ENCODE measurements at places on chromosomes 11 and 22. TPM values are rescaled to one million over a fixed set of nuclear protein-coding genes. Genes with fewer than 3 reads are reported as not detected.

GRCh38 chr22:27170491-27170890 is 513.1 kb downstream of the MIAT start:
- H3K4me1 ChIP-seq, result no peaks in the 10 kb centered on the region
- no peaks in the 10 kb centered on the region for H3K27me3 ChIP-seq
- H3K4me3 ChIP-seq, result no peak overlapping the region
- no peaks in the 10 kb centered on the region for H3K36me3 ChIP-seq
- no peak for DNase-seq

MRPL11 gene
- 34.6 TPM for total RNA-seq

ARHGAP32 gene
- total RNA-seq, result 27.4 TPM

- no peak for DNase-seq
- H3K27ac ChIP-seq, result no peak overlapping the region
- no peaks in the 10 kb centered on the region for H3K4me1 ChIP-seq
- H3K27me3 ChIP-seq, result no peaks in the 10 kb centered on the region
Measured at GRCh38 chr11:75955443-75955842, 140.4 kb downstream of the UVRAG start.

IFITM10 gene
- 10.7 TPM for total RNA-seq

GRCh38 chr11:117868088-117868487 is 8.4 kb downstream of the FXYD6 start:
- no peak overlapping the region for H3K27ac ChIP-seq
- no peaks in the 10 kb centered on the region for H3K27me3 ChIP-seq
- no peak overlapping the region for H3K4me3 ChIP-seq

- no peak overlapping the region for H3K27ac ChIP-seq
- H3K36me3 ChIP-seq, result no peaks in the 10 kb centered on the region
- no peaks in the 10 kb centered on the region for H3K4me1 ChIP-seq
- DNase-seq, result no peak
Measured at GRCh38 chr11:70103256-70103975, 25.3 kb downstream of the ANO1 start.

CSNK2A3 gene
- total RNA-seq, result 18.9 TPM

DNA sequence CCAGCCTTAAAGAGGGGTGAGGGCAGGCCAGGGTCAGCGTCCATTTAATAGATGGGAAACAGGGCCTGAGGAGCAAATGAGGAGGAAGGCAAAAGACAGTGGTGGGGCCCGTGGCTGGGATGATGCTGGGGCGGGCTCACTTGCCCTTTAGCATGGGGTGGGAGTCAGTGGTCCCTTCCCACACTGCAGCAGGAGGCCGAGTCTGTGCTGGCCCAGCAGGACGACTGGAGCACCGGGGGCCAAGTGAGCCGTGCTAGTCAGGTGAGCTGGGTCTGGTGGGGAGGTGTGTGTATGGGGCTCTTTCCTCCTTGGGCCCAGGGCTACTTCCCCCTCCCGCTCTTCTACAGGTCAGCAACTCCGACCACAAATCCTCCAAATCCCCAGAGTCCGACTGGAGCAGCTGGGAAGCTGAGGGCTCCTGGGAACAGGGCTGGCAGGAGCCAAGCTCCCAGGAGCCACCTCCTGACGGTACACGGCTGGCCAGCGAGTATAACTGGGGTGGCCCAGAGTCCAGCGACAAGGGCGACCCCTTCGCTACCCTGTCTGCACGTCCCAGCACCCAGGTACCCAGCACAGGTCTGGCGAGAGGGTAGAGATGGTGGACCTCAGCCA is 12.8 kb downstream of the SCYL1 start:
- H3K27me3 ChIP-seq, result no peaks in the 10 kb centered on the region
- DNase-seq, result no peak
- no peak overlapping the region for H3K27ac ChIP-seq
- H3K4me1 ChIP-seq, result peaks cover 18% of the 10 kb centered on the region
- no peak overlapping the region for H3K4me3 ChIP-seq

DNA sequence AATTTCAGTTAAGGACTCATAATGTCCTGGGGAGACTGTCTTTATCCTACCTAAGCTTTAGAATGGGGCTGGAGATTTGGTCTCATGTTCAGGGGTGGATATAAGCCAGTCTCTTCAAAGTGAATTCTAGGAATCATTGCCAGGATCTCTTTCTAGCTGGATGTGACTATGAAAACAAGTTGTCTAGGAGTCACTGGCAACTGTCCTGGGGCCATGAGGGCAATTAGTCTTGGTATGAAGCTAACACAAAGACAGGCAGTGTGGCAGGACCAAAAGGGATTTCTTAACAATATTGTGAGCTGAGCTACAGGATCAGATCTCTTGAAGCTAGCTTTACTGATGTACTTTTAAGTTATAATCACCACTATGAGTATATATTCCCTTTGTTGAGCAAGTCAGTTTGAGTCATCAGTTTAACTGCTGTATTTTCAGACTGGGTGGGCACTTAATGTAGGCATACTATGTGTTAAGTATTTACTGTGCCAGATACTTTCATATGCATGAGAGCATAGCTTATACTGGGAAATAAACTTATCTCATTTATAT is 390.0 kb upstream of the CCDC90B start:
- no peaks in the 10 kb centered on the region for H3K4me1 ChIP-seq
- no peak overlapping the region for H3K27ac ChIP-seq
- H3K4me3 ChIP-seq, result no peak overlapping the region
- no peak for DNase-seq
- no peaks in the 10 kb centered on the region for H3K27me3 ChIP-seq

SYT8 gene
- 25.6 TPM for total RNA-seq

ANO3 gene
- 0.52 TPM for total RNA-seq

DNA sequence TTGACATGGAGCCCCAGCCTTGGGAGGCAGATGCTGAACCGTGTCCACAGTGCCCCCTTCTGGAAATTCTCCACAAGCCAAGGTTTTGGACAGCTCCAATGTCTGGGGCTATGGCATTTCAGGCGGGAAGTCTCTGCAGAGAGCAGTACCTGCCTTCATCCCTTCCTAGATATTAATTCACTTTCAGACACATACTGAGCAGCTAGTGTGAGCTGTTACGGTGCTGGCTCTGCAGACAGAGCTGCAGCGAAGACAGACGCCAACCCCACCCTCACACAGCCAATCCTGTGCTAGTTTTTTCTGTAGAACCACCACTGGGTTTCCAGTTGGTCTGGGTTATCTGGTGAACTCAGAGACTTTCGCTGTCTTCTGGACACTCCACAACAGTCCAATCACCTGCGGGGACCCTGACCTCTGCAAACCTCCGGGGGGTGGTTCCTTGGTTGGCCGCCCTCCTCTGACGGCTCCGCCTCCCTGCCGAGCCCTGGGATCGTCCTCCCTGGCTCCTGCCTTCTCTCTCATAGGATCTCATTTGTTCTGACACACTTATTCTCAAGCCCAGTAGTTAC is 9.1 kb downstream of the LMF2 start:
- H3K4me3 ChIP-seq, result no peak overlapping the region
- H3K4me1 ChIP-seq, result peaks cover 8% of the 10 kb centered on the region
- peak; percentile 75 for DNase-seq
- H3K36me3 ChIP-seq, result peaks cover 12% of the 10 kb centered on the region

C1QTNF5 gene
- 23.4 TPM for total RNA-seq

TREH gene
- total RNA-seq, result 0.89 TPM

BTG4 gene
- total RNA-seq, result not detected

DNA sequence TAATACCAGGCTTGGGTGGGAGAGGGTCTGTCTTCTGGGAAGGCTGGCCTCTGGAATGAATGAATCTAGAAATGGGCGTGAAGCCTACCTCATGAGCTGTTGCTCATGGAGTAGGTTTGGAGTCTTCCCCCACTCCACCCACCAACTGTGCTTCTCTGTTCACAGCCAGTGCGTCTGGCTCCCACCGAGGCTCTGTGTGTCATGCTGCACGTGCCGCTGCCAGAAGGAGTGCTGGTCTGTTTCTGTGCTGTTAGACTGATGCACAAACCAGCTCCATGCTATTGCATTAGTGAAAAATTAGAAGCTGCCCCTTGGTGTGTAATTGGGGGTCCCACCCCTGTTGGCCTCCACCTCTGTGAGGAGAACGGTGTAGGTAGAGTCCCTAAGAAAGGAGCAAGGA is 132.3 kb upstream of the PARVA start:
- DNase-seq, result no peak
- peaks cover 51% of the 10 kb centered on the region for H3K4me1 ChIP-seq
- no peaks in the 10 kb centered on the region for H3K27me3 ChIP-seq

DNA sequence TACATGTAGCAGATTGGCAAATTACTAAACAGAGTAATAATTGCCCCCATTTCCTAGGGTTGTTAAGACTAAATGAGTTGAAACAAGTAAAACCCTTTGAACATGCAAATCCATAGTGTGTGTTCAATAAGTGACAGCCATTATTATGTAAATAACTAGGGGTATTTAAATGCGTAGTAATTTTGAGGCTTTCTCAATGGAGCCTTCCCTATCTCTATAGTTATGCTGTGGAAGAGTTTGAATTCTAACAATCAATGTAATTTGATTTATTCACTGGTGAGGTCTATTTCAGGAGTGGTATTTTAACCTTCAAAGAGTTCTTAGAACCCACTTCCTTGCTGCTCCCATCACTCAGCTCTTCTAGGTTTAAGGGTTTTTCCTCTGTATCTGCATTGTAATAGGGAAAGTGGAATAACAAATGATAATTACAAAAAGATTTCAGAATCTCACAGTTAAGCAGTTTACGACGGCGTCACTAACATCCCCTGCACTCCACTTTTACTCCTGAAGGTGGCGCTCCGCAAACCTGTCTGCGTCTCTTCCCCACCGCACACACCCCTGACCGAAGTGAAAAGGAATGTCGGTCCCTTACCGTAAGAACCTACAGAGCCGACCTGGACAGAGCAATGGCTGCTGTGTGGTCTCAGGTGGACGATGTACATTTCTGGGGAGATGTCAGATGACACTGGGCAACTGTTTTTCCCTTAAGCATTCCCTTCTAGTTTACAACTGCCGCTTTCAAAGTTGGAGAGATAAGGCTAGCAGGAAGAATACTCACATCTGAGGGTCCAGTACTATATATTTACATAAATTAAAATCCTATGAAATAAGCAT is 80.8 kb downstream of the ZC3H12C start:
- peak overlapping the region; percentile 30 for H3K4me3 ChIP-seq
- H3K36me3 ChIP-seq, result no peaks in the 10 kb centered on the region
- peak overlapping the region; percentile 57 for H3K27ac ChIP-seq
- H3K4me1 ChIP-seq, result peaks cover 18% of the 10 kb centered on the region

DNA sequence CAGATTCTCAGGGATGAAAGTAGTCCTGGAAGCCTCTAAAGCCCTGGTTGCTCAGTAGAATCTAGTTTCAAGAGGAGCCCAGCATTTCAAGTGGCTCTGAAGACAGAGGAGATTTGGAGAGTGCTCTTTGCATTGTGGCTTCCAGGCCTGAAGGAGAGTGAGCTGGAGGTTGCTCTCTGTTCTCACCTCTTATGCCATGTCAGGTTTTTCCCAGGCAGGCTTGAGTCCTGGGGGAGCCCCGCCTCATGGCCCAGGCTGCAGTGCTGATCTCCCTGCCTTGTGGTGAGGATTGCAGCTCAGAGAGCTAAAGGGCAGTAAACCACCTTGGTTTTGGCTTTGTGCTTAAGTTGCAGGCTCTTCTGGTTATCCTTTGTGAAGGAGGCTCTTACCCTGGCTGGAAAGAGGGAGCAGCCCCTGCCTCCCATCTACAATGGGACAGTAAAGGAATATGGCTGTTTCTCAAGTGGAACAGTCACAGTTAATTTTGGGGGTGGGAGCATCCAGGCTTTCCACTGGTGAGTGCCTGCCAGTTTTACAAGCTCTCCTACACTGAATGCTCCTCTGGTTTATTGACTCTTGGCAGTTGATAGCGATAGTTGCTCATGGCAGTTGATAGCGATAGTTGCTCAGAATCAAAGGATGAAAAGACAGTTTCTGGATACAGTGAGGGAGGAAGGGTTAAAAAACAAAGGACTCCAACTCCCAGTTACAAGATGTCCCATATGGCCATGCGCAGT is 32.6 kb downstream of the RCOR2 start:
- H3K4me3 ChIP-seq, result no peak overlapping the region
- DNase-seq, result no peak
- H3K27me3 ChIP-seq, result no peaks in the 10 kb centered on the region

GRCh38 chr11:44673688-44674087 is 53.1 kb upstream of the TSPAN18 start:
- DNase-seq, result no peak
- no peak overlapping the region for H3K4me3 ChIP-seq
- no peaks in the 10 kb centered on the region for H3K4me1 ChIP-seq

- no peak overlapping the region for H3K27ac ChIP-seq
- no peaks in the 10 kb centered on the region for H3K27me3 ChIP-seq
- H3K4me1 ChIP-seq, result no peaks in the 10 kb centered on the region
- H3K36me3 ChIP-seq, result no peaks in the 10 kb centered on the region
Measured at GRCh38 chr11:134599299-134599771, 187.3 kb upstream of the B3GAT1 start.

DNA sequence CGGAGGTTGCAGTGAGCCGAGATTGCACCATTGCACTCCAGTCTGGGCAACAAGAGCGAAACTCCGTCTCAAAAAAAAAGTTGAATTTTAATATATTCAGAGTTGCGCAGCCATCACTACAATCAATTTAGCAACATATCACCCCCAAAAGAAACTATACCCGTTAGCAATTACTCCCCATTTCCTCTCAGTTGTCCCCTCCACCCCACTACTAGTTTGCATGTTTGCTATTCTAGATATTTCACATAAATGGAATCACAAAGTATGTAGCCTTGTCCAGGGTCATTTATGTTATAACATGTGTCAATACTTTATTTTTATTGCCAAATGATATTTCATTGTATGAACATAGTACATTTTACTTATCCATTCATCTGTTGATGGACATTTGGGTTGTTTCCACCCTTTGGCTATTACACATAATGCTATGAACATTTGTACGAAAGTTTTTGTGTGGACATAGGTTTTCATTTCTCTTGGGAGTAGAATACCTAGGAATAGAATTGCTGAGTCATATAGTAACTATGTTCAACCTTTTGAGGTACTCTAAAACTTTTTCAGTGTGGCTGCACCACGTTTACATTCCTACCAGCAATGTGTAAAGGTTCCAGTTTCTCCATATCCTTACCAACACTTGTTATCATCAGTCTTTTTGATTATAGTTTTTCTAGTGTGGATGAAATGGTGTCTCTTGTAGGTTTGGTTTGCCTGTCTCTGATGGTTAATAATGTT is 2.2 kb downstream of the ZNF143 start:
- no peak for DNase-seq
- H3K27ac ChIP-seq, result no peak overlapping the region
- H3K4me1 ChIP-seq, result peaks cover 23% of the 10 kb centered on the region

CABP4 gene
- 4.2 TPM for total RNA-seq

DNA sequence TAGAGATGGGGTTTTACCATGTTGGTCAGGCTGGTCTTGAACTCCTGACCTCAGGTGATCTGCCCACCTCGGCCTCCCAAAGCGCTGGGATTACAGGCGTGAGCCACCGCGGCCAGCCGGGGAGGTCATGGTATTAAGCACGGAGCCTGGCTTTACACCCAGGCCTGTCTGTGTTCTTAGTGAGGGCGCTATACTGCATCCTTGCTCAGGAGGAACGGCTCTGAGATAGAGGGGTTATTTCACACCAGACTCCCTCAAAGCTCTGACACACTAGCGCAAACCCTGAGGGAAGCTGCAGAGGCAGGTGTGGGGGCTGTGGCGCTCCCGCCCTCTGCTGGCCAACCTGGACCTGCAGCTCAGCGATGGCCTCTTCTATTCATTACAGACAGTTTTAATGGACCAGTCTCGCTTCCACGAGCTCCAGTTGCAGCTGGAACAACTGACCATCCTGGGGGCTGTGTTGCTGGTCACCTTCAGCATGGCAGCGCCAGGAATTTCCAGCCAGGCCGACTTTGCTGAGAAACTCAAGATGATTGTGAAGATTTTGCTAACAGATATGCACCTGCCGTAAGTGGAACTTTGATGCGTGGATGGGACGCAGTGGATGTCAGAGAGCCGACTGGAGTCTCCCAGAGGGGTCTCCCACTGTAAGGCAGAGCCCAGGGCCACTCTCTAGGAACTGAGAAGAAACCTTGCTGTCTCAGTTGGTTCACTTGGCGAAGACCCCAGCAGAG is 26.2 kb downstream of the TCP11L1 start:
- H3K4me1 ChIP-seq, result no peaks in the 10 kb centered on the region
- peaks cover 78% of the 10 kb centered on the region for H3K36me3 ChIP-seq
- no peak overlapping the region for H3K27ac ChIP-seq
- no peak overlapping the region for H3K4me3 ChIP-seq

Measured in upper lobe of left lung (tissue), 6 donors.